ENCODE measurements at places on chromosomes 7 and 10.

- DNase-seq, result no peak
Measured at GRCh38 chr7:17139081-17139480, 159.4 kb upstream of the AHR start.

DNA sequence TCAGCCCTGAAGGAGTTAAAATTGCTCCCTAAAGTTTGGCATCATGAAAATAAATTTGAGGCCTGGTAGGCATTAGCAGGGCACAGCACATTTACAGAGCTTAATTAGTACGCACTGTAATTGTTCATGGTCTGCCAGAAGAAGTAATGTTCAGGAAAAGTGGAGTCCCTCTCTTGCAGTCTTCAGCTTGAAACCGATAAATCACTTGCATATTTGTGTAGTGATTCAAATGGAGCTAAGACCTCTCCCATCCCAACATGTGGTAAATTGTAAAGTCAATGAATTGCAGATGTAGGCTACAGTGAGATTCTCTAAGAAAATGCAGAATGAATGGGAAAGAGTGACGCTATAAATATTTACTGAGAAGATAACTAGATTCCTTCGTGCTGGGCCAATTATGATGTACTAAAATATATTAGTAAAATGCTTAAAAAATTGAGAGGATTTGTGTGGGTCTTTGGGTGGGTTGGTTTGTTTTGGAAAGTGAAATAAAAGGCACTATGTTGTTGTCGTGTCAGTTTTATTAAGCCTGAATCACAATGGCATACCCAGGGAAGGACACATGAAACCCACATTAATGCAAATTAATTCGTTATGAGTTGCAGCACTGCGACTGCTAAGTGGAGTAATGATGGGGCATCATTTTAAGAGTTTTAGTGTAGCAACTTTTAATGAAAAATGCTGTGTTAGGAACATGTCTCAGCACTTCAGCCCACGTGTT is 8.4 kb downstream of the TCF7L2 start:
- DNase-seq, result no peak

DNA sequence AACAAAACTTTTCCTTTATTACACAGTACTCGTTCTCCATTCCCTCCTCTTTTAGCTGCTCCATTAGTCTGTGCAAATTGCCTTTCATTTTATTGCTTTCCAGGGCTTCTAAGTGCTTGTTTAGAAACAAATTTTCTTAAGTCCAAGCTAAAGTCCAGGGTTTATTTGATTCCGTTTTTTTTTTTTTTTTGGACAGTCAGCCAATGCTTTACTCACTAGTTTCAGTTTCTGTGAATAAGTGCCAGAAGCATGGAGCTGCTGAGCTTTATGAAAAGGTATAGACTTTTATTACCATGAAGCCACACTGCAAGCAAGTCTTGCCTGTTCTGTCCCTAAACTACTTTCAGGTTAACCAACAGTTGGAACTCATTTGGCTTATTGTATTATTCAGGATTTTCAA is 455.0 kb downstream of the GFRA1 start:
- DNase-seq, result no peak

- no peak for DNase-seq
Measured at GRCh38 chr7:36506820-36507219, 117.2 kb downstream of the ANLN start.

DNA sequence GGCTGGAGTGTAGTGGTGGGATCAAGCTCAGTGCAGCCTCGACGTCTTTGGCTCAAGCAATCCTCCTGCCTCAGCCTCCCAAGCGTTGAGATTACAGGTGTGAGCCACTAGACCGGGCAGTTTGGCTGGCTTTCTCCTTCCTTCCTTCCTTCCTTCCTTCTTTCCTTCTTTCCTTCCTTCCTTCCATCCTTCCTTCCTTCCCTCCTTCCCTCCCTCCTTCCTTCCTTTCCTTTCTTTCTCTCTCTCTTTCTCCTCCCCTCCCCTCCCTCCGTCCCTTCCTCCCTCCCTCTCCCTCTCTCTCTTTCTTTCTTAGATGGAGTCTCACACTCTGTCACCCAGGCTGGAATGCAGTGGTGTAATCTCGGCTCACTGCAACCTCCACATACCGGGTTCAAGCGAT is 7.6 kb upstream of the VPS37D start:
- no peak for DNase-seq
